ENCODE measurements at places on chromosomes 11 and 22.
A peak's percentile ranks its signal among the peaks of the same experiment; 100 is the strongest.

GRCh38 chr11:11988099-11988651, 20.3 kb downstream of the DKK3 start:
- DNase-seq = no peak

- no peak for DNase-seq
These were observed 64.0 kb downstream of the KCNQ1 start for GRCh38 chr11:2508793-2509192.

GRCh38 chr11:75719340-75720239, 2.0 kb downstream of the MOGAT2 start:
- DNase-seq = no peak

DNA sequence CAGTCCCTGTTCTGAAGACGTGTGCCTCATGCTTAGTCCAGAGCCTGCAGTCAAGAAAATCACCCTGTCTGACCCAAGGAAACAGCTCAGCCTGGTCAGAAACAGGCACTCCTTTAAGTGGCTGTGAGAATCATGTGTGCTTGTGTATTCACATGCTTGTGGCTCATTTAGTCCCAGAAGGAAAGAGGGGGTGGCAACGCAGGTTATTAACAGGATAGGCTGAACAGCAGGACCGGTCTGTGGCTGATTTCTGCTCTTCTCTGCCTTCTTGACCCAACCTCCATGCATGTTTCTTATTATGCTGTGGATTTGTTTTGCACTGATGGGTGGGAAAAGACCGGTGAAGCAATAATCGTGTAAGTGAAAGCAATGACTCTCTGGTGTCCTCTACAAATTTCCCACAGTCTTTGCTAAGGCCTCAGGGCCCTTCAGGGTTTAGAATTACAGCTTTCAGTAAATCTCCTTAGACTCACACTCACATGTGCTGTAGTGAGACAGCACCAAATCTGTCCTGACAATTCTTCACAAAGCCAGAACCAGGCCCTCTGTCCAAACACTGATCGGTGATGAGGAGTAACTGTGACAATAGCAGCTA, 288.1 kb downstream of the ETS1 start:
- no peak for DNase-seq

- DNase-seq = no peak
These were observed 26.2 kb downstream of the OR10A6 start for GRCh38 chr11:7904917-7905316.

GRCh38 chr11:130721736-130722135, 194.5 kb downstream of the SNX19 start:
- no peak for DNase-seq

GRCh38 chr11:14703731-14704130, 60.1 kb downstream of the PDE3B start:
- no peak for DNase-seq

DNA sequence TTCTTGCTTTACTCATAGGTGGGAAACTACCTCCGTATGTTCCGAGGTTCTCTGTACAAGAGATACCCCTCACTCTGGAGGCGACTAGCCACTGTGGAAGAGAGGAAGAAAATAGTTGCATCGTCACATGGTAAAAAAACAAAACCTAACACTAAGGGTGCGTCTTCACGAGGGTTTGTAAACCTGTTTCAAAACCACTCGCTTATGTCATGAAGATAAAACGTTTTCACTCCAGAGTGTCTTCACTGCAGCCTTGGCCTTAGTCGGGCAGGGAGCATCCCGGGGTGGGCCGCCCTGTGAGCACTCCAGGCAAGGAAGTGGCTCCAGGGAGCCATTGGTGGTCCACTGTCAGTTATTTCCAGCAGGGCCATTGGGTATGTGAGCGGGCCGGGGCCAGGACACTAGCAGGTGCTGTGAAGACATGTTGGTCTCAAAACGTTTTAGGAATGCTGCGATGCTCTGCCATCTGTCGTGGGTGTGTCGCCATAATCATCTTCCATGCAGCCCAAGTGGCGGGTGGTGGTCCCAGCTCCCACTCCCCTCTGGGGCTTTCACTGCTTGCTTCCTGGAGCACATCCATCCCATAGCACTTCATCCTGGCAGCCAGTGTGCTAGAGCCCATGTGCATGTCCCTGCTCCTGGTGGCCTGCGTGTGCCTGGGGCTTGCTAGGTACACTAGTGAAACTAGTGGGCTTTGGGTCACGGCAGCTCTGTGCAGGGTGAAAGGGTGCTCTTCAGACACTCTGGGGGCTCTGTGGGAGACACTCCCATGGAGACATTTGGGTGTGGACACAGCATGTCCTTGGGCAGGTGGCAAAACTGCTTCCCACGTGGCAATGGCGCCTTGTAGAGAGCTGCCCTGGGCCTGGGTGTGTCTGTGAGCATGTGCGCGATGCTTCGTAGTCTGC, 5.2 kb downstream of the SMARCB1 start:
- no peak for DNase-seq

DNA sequence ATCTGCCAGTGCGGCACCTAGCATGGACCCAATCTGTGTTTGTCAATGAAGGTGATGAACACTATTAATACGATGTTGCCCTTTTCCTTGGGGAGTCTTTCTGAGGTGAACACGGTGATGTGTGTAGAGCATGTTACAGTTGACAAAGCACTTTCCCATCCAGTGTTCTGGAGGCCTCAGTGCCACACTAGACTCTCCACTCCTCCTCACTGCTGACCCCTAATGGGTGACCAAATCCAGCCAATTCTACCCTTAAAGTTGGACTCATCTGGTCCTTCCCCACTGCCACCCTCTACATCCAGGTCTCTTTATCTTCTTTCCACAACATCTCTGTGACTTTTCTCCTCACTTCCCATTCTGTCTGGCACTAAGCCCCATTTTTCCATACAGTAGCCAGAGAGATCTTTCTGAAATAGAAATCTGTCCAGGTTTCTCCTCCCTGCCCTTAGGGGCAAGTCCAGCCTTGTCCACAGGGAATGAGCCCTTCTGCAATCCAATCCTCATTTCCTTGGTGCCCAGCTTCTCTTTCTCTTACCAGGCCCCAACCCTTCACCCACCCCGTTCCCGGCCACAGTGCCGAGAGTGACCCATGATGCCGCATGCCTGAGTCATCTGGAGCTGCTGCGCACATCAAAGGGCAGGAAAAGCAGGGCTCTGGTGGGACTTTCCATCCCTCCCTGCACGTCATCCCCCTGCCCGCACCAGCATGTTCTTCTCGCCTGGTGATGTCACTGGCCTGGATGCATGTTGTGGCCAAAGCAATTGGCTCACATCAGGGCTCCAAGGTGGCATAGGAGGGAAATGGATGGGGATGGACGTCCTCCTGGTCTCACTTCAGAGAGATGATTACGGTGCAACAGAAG, 64.2 kb downstream of the RASSF10 start:
- no peak for DNase-seq

GRCh38 chr11:73625696-73626318, 20.6 kb upstream of the PLEKHB1 start:
- peak; percentile 41 for DNase-seq

GRCh38 chr11:107331728-107332127, 125.9 kb downstream of the CWF19L2 start:
- DNase-seq = no peak

GRCh38 chr11:69491071-69492031, 9.9 kb downstream of the LINC01488 start:
- DNase-seq = no peak

- no peak for DNase-seq
These were observed 840 bp downstream of the VPREB3 start for GRCh38 chr22:23753385-23753784.

DNA sequence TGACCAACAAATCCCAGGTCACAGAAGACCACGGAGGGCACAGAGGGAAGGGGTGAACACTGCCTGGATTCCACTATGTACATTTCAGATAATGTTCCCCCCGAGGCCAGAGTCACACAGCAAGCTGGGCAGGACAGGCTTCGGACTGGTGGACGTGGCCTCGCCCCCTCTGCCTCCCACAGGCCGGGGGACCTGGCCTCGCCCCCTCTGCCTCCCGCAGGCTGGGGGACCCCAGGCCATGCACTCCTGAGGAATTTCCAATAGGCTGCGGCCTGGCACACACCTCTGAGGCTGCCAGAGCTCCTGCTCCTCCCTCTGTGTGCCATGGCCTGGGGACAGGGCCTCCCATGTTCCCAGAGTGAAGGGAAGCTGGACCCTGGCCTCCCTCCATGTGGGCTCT, 1352.8 kb downstream of the BRD1 start:
- DNase-seq = no peak

GRCh38 chr11:36219996-36220395, 69.2 kb downstream of the COMMD9 start:
- no peak for DNase-seq

GRCh38 chr22:41596776-41597634, 7.4 kb upstream of the PMM1 start:
- no peak for DNase-seq

DNA sequence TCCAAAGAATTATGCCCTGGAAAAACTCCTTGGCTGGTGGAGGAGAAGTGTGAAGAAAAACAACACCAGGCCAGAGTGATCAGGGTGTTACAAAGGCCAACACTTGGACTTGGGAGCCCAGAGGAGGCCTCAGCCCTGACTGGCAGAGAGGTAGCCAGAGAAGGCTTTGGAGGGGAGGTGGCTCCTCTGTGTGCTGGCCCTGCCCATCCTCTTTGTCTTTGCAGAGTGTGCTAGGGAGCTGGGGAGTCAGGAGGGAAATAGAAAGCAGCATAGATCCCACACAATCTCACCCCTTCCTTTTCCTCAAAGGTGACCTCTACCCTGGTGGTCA, 12.0 kb upstream of the P2RY6 start:
- DNase-seq = no peak

GRCh38 chr11:72770799-72771198, 18.6 kb upstream of the ARAP1 start:
- no peak for DNase-seq

DNA sequence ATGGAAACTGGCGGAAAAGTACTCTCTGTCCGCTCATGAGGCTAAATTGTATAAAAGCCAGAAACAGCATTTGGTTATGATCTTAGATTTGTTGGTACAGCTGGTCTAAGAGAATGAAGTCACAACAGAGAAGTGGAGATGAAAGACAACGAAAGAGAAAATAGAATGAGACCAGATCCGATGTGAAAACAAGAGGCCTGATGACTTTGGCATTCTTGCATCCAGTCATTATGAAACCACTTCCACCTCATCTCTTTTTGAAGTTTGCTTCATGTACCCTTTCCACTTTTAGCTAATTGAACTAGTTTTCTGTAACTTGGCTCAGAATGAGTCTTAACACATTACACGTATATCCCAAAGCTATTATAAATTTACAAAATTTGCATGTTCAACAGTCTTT, 1431.7 kb downstream of the LRRC4C start:
- no peak for DNase-seq

DNA sequence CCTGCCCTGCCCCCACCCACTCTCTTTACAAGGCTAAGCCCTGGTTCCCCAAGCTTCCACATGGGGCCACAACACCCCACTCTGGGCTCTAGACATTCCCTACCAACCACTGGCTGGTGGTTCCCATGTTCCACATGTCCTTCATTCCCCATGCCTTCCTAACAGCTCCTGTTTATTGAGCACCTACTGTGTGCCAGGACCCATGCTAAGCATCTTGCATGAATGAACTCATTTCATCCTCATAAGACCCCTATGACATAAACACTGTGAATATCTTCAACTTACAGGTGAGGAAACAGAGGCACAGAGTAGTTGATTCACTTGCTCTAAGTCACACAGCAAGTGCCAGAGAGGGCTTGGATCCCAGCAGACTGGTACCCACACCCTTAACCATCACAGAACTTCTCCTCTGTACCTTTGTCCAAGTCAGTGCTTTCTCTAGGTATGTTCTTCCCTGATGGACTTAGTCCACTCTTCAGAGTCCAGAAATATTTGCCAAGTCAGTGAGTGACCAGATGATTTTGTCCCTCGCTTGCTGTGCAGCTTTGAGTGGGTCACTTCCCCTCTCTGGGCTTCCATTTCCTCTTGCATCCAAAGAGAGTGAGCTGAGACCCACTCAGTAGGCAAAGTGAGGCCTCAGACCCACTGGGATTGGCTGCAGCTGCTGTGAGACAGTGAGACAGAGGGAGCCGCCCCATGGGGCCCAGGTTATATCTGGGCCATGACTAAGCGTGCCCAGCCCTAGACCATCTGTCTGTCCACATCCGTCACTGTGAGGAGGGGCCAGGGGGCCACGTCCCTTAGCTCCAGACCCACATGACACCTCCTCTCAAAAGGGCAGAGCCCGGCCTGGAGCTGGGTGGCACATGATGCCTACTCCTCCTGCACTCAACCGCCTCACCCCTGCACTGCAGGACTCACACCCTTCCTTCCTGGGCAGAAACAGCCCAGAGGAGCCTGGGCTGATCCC, 132.4 kb downstream of the MN1 start:
- peak; percentile 85 for DNase-seq

DNA sequence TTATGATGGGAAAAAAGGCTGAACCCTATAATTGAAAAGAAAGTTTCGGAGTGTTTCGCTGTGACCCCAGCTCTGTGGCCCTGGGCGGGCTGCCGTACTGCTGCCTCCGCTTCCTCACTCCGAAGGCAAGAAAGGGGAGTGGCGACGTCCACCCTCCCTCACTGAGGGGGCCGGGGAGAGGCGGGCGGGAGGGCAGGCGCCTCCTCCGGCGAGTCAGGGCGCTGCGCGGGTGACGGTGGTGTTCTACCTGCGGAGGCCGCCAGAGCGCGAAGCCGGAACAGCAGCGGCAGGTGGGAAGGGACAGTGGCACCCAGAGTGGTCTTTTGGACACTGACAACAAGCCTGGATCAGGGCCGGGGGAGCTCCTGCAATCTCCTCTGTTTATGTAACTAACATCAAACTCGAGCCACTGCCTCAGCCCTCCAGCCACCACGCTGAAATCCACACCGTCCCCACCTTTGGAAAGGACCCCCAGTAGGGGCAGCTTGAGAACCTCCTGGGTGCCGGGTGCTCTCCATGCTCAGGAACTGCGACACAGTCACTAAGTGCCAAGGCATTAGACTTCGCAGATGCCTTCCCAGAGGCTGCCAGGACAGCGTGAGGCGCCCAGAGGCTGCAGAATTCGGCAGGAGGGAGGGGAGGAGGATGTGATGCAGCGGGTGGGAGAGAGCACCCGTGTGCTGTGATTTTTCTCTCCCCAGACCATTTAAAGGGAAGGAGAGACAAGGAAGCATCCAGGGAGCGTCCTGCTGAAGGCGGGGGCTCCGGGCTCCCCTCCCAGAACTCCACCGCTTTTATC, 25.5 kb downstream of the BID start:
- no peak for DNase-seq

DNA sequence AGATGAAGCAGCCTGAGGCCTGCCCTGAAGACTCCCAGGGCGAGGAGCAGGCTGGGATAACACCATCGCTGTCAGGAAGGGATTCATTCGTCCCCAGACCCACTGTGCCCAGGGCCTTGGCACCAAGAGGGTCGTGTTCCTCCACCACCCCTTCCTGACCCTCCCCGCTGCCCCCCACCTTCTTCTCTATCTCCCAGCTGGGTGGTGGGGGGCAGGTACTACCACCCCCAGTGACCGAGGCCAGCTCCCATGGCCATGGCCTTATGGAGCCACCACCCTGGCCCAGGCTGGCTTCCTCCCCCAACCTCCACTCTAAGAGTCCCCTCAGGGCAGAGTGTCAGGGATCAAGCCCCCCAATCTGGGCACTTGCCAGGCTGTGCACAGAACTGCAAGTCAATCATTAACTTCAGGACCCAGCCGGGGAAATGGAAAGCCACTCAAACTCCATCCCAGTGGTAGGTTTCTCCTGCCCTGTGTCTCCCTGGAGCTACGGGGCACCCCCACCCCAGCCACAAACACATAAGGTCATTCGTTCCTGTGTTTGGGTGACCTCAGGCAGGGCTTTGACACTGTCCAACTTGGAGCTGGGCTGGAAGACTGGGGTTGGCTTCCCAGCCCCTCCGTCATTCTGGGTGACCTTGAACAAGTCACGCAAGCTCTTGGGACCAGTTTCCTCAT, 33.3 kb upstream of the WNT11 start:
- no peak for DNase-seq

- DNase-seq = no peak
These were observed 20.5 kb downstream of the EPS8L2 start for GRCh38 chr11:726278-727220.

GRCh38 chr11:122162095-122162494, 46.1 kb upstream of the BLID start:
- DNase-seq = no peak
